A549 treated with CORT108297 at 1 μM for 4 hours (cell line): ENCODE measurements at places on chromosomes 6 and 20. TPM values are rescaled to one million over a fixed set of nuclear protein-coding genes. Genes with fewer than 3 reads are reported as not detected.

The TAGAP gene
- total RNA-seq: not detected in 5 replicates

The CSNK2B gene
- total RNA-seq: 165 to 184 TPM (median 170 TPM) in 5 replicates

The ITPR3 gene
- 31.9 to 49.4 TPM (median 42.7 TPM) in 5 replicates for total RNA-seq

The WASF1 gene
- total RNA-seq: 9.8 to 14.1 TPM (median 12.3 TPM) in 5 replicates

The PTK6 gene
- total RNA-seq: 2.2 to 3.5 TPM (median 3.2 TPM) in 5 replicates

The MOCS1 gene
- total RNA-seq: 1.4 to 2.0 TPM (median 1.8 TPM) in 5 replicates

The KCNK15 gene
- total RNA-seq: 0.54 to 0.77 TPM (median 0.72 TPM) in 5 replicates

The C6orf141 gene
- total RNA-seq: 18.6 to 21.3 TPM (median 19.1 TPM) in 5 replicates

The HCRTR2 gene
- total RNA-seq: not detected in 5 replicates

The ARG1 gene
- total RNA-seq: not detected in 5 replicates

The PLN gene
- not detected in 5 replicates for total RNA-seq

The PAQR8 gene
- total RNA-seq: 0.76 to 1.1 TPM (median 0.98 TPM) in 5 replicates

The PRSS16 gene
- total RNA-seq: 3.0 to 3.6 TPM (median 3.2 TPM) in 5 replicates

The CALHM6 gene
- 0.25 to 0.39 TPM in 2 of 5 replicates, not detected in the others for total RNA-seq

The HLA-DQB1 gene
- not detected in 5 replicates for total RNA-seq

The UBE2C gene
- total RNA-seq: 232 to 256 TPM (median 248 TPM) in 5 replicates

The KCNQ5 gene
- total RNA-seq: 1.2 to 2.1 TPM (median 1.8 TPM) in 5 replicates

The SLC35F1 gene
- not detected in 5 replicates for total RNA-seq

The PGBD1 gene
- 4.6 to 6.0 TPM (median 4.8 TPM) in 5 replicates for total RNA-seq

The SOX18 gene
- 1.1 to 2.4 TPM (median 2.0 TPM) in 5 replicates for total RNA-seq

The TFEB gene
- total RNA-seq: 4.3 to 7.6 TPM (median 6.2 TPM) in 5 replicates

The KHDC1L gene
- total RNA-seq: 0.23 to 0.40 TPM (median 0.30 TPM) in 5 replicates
